ENCODE measurements at places on chromosomes 13 and 19.

DNA sequence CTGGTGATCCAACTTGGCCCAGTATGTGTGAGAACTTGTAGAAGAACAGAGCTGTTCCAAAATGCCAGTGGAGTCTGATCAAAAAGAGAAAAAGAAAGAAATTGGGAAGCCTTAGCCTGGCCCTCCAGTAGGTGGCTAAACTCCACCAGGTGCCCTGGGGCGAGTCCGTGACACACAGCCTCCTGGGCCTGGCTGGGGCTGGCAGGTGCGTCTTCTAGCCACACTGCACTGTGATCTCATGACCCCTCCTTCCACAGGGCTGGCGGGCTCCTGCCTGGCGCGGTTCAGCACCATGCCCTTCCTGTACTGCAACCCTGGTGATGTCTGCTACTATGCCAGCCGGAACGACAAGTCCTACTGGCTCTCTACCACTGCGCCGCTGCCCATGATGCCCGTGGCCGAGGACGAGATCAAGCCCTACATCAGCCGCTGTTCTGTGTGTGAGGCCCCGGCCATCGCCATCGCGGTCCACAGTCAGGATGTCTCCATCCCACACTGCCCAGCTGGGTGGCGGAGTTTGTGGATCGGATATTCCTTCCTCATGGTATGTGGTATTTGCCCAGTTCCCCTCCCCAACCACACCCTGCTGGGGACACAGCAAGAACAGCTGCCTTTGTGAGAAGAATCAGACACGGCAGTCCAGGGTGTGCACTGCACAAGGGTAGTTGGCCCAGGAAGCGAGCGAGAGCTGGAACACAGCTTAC, 53.7 kb downstream of the RAB20 start:
- DNase-seq: no peak

DNA sequence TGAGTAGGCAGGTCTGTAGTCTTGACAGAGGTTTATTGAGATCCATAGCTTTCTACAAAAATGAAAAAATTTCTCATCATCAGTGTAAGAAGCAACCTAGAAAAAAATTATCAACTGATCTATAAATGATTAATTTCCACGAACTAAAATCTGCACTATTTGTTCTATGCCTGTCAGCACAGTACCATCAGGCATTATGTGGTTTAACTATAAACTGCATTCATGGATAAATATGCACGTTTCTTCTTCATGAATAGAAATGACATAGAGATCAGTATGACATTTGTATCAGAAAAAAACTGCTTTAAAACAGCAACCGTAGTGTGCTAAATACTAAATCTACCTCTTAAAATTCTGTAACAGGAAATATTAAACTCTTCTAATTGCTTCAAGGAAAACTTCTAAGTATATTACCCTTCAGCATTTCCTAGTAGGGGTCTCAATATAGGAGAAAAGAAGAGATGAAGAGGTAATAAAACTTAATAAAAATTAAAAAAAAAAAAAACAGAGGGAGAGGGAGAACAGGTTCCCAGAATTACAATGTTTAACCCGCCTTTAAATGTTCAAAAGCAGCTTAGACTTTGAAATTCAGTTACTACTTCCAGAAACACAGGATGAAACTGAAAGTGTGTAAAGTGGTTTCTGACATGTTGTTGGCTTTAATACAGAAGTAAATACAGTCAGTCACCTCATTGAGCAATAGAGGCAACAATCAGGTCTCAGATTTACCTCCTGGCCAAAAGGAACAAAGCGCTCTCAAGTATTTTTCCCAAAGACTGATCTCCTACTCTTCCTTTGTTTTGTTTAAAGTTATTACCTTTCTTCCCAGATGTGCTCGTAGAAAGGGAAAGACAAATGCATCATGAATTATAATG, 144.4 kb downstream of the DIAPH3 start:
- no peak for DNase-seq

DNA sequence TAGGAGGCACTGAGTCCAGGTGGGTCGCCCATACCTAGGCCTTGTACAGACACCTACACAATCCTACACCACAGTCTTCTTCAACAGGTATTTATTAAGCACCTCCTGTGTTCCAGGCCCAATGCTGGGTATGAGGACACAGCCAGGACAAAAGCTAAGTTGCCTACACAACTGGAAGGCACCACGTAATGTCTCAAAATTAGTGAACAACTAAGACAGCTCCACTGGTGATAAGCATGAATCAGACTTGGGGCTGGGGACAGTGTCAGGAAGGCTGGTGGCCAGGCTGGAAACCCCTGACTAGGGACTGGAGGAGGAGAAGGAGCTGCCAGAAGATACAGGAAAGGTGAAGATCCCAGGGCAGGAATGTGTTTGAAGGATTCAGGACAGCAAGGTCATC, 2.4 kb downstream of the SMIM24 start:
- no peak for DNase-seq

DNA sequence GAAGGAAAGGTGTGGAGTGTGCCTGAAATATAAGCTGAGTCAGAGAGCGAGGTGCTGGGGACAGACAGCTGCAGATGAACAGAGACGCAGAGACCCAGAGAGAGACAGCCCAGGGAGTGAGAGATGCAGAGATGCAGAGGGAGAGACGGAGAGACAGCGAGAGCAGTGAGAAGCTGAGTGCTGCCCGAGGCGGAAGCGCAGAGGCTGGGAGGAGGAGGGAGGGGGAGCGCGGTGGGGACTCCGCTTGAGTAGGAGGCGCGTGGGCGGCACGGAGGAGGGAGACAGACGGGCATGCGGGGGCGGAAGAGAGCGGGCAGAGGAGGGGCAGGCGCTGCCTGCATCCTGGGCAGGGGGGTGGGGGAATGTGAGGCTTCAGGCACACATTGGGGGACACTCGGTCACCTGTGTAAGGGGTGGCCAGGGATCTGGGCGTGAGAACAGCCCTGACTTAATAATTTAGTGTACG, 25.7 kb downstream of the SLC8A2 start:
- DNase-seq: peak; percentile 35

Data from hypothalamus (tissue), 51 donors.